ENCODE measurements at places on chromosomes 5 and 9. TPM values are rescaled to one million over a fixed set of nuclear protein-coding genes. Genes with fewer than 3 reads are reported as not detected.

DNA sequence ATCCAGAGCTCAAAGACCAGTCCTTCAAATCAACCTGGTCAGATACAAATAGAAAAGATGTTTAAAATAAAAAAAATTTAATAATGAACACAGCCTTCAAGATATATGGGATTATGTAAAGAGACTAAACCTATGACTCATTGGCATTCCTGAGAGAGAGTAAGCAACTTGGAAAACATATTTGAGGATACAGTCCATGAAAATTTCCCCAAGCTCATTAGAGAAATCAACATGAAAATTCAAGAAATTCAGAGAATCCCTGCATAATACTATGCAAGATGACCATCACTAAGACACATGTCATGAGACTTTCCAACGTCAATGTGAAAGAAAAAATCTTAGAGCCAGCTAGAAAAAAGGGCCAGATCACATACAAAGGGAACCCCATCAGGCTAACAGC is 512.9 kb upstream of the PTGER4 start:
- H3K27ac ChIP-seq, result no peak overlapping the region
- no peak overlapping the region for H3K4me3 ChIP-seq
- no peaks in the 10 kb centered on the region for H3K27me3 ChIP-seq
- no peaks in the 10 kb centered on the region for H3K4me1 ChIP-seq
- DNase-seq, result no peak

Gene PCDHB11
- not detected for total RNA-seq

Gene CRB2
- not detected for total RNA-seq

DNA sequence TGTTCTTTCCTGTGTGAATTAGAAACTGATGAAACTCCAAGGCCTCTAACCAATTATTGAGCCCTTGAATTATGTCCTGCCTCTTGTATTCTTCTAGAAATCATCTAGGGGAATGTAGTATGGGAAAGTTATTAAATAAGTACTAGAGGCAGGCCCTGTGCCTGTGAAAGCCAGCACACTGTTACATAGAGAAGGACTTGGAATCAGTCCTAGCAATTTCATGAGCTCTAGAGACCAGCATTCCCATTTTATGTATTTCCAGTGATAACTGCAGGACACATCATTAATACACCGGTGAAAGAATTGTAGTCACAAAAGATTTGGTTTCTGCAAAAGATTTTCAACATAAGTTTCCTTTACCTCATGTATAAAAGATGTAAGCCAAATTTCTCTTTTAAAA is 168.5 kb upstream of the VLDLR start:
- H3K4me3 ChIP-seq, result no peak overlapping the region
- H3K27me3 ChIP-seq, result no peaks in the 10 kb centered on the region
- no peaks in the 10 kb centered on the region for H3K4me1 ChIP-seq
- DNase-seq, result no peak
- no peak overlapping the region for H3K27ac ChIP-seq
- H3K36me3 ChIP-seq, result no peaks in the 10 kb centered on the region

DNA sequence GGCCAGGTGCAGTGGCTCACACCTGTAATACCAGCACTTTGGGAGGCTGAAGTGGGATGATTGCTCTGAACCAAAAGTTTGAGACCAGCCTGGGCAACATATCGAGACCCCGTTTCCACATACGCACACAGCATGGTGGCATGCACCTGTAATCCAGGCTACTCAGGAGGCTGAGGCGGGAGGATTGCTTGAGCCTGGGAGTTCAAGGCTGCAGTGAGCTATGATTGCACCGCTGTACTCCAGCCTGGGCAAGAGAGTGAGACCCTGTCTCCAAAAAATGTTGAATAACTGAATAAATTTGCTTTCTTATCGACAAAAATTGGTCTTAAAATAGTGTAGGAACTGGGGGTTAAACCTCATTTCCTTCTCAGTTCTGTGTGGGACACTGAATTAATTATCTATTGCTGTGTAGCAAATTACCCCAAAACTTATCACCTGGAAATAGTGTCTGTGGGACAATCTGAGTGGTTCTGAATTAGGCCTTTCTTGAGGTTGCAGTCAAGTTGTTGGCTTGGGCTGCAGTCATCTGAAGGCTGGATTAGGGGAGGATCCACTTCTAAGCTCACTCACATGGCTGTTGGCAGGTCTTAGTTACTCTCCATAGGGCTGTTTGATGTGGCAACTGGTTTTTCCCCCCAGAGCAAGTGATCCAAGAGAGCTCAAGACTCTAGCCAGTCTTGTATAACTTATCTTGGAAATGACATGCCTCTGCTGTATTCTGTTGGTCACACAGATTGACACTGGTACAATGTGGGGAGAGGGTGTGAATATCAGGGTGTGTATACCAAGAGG is 2.0 kb downstream of the SNX30 start:
- no peak for DNase-seq
- no peaks in the 10 kb centered on the region for H3K27me3 ChIP-seq
- H3K36me3 ChIP-seq, result no peaks in the 10 kb centered on the region

Gene GRIN3A
- not detected for total RNA-seq

DNA sequence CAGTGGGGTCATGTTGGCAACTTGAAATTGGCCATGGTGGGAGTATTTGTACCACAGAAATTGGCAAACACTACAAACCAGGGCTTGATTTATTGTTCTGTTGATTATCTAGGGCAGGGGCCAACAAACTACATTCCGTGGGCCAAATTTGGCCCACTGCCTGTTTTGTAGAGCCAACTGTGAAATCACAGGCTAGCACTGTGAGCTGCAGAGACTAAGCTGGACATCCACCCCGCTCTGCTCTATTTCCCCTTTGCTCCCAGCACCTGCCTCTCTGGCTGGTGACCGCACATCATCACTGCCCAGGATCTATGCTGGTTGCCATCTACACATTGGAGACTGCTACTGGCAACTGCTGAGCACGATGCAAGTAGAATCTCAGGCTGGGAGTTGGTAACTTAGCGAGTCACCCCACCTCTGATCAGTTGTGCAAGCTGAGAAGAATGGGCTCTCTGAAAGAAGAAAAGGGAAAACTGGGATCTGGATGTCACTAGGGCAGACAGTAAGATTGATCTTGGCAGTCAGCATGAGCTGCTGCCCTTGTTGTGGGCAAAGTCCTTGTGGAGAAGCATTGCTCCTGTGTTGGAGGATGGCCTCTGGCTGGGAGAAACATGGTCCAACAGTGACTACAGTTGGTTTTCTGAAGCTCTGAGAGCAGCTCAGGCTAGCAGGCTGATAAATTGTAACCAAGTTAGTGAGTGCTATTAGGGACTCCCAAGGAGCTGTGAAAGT is 144.7 kb upstream of the RAD23B start:
- no peak overlapping the region for H3K27ac ChIP-seq
- DNase-seq, result no peak
- no peaks in the 10 kb centered on the region for H3K27me3 ChIP-seq
- H3K4me3 ChIP-seq, result no peak overlapping the region
- no peaks in the 10 kb centered on the region for H3K36me3 ChIP-seq

Gene CFAP77
- not detected for total RNA-seq

- peaks cover 74% of the 10 kb centered on the region for H3K36me3 ChIP-seq
- no peak for DNase-seq
- no peak overlapping the region for H3K4me3 ChIP-seq
- no peak overlapping the region for H3K27ac ChIP-seq
- H3K27me3 ChIP-seq, result no peaks in the 10 kb centered on the region
Observed at GRCh38 chr9:132610661-132611060, 28.3 kb downstream of the BARHL1 start.

DNA sequence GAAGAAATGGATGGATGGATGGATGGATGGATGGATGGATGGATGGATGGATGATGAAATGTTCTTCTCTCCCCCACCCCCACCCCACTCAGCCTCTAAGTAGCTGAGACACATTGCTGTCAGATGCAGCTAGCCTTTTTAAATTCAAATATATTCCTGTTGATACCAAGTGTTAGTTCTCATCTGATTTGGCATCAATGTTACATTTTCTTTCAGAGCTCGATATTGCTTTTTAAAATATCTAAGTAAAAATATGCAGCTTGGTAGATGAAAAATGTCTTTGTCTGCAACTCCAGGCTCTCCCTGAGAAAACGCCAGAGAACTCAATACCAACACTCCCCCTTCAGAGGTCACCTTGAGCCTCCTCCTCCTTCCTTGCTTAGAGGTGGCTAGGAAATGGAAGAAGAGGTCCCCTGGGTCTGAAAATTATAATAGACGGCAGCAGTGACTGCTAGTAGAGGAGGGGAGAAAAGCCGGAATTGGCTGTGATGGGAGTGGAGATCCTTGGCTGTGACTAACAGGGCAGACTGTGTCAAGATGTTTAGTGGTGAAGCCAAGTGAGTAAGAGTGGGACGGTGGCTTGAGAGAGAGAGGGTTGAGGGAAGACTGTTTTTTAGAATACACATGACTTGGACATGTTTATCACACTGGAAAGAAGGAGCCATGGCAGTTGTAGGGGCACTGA is 156.0 kb downstream of the ZNF462 start:
- DNase-seq, result no peak
- no peaks in the 10 kb centered on the region for H3K27me3 ChIP-seq
- H3K36me3 ChIP-seq, result no peaks in the 10 kb centered on the region
- H3K4me3 ChIP-seq, result no peak overlapping the region
- H3K4me1 ChIP-seq, result no peaks in the 10 kb centered on the region

DNA sequence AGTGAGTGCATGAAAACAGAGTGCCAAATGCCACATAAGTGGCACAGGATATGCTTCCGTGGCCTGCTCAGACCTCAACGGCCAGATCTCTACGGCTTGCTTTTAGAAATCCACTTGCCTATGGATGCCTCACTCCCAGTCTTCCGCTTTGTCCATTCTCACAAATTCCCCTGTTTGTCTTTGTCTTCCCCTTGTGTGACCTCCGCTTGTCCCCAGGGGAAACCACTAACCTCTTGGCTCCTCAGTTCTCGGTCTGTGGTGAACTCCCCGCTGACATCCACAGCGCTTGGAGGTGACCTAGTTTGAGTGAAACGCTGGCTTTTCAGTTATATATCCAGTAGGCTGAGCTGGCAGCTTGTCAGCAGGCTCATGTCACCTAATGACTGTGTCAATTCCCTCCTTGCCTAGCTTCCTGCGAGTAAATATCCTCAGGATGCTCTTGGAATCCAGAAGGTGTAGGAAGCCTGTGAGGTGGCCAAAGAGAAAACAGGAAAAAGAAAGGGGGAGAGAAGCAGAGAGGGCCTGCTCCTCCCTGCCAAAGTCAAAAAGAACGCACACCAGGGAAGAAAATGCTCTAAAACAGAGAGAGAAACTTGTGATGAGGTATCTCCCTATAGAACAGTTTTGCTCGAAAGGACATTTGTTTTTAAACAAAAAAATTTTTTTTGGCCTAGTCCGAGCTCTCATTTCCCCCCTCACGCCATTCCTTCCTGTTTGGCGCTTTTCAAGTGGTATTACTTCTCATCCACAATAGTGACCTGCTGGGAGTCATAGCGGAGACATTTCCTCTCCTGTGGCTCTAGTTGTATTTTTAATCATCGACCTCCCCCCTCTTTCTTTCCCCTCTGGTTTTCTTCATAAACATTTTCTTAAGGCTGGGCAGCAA is 101.6 kb upstream of the SPRY4 start:
- no peaks in the 10 kb centered on the region for H3K36me3 ChIP-seq
- H3K27ac ChIP-seq, result no peak overlapping the region
- no peak overlapping the region for H3K4me3 ChIP-seq
- H3K4me1 ChIP-seq, result peaks cover 52% of the 10 kb centered on the region

DNA sequence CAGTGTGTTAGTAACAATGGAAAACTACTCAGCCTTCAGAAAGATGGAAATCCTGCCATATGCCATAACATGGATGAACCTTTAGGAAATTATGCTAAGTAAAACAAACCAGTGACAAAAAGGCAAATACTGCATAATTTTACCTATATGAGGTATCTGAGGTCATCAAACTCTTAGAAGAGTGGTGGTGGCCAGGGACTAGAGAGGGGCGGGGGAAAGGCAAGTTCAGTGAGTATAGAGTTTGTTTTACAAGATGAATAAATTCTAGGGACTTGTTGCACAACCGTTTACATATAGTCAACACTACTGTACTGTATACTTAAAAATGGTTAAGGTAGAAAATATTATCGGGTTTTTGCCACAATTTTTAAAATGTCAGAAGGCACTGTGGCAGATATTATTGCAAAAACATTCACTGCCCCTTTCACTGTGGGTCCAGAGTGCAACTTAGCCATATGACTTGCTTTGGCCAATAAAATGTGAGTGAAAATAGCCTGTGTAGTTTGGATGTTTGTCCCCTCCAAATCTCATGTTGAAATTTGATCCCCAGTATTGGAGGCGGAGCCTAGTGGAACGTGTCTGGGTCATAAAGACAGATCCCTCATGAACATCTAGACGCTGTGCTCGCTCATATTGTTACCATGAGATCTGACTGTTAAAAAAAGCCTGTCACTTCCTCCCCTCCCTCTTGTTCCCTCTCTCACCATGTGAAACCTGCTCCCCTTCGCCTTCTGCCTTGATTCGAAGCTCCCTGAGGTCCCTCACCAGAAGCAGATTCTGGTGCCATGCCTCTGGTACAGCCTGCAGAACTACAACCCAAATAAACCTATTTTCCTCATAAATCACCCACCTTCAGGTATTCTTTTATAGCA is 9.5 kb downstream of the ZNF367 start:
- no peak for DNase-seq
- no peak overlapping the region for H3K4me3 ChIP-seq
- H3K36me3 ChIP-seq, result no peaks in the 10 kb centered on the region
- peaks cover 10% of the 10 kb centered on the region for H3K4me1 ChIP-seq

- no peak within 1 kb of the TSS for H3K27ac ChIP-seq
- DNase-seq, result peak; percentile 48
- H3K4me3 ChIP-seq, result peak within 1 kb of the TSS; percentile 24
- H3K36me3 ChIP-seq, result no peaks in the 10 kb centered on the region
Observed at GRCh38 chr5:168291342-168291963, at the start of gene WWC1. Gene WWC1 (plus strand): TSS chr5:168291645. CDS start chr5:168292153, 508 bp downstream.

Gene OBP2B
- not detected for total RNA-seq

Gene C1QTNF2
- not detected for total RNA-seq

DNA sequence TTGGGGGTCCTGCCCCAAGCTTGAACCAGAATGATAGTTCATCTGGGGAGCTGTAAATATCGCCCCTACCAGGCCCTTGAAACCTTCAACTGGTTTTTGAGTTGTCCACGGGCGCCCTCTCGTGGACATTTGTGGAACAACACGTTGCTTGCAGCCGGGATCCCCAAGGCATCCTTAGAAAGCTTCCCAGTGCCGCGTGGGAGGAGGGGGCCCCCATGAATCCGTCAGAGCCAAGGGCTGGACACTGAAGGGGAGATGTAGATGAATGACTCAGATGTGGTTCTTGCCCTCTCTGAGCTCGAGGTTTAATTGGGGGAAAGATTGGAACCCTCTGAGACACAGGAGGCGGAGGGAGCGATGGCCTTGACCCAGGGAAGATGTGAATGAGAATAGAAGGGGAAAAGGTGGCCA is 31.8 kb upstream of the ORM1 start:
- DNase-seq, result peak; percentile 67
- no peaks in the 10 kb centered on the region for H3K36me3 ChIP-seq
- H3K4me1 ChIP-seq, result peaks cover 3% of the 10 kb centered on the region
- H3K4me3 ChIP-seq, result no peak overlapping the region
- no peak overlapping the region for H3K27ac ChIP-seq

Gene AMBP
- total RNA-seq, result not detected

DNA sequence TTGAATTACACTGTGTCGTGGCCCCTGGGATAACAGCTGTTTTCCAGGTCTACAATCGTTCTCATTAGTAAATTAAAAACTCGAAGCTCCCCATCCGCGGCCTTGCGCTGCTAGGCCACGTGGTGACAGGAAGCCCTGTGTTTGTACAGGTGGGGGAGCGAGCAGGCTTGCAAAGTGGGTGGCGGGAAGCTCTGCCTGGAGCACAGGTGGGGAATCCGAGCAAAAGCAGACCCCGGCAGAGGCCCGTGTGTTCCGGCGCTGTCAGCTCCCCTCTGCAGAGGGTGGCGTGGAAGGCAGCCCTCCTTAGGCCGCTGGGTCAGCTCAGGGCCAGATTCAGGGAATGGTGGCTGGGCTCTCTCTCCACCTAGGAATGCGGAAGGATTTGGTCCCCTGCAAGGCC is 59.5 kb upstream of the ERCC6L2 start:
- no peaks in the 10 kb centered on the region for H3K27me3 ChIP-seq
- H3K36me3 ChIP-seq, result no peaks in the 10 kb centered on the region
- no peak for DNase-seq
- H3K4me1 ChIP-seq, result no peaks in the 10 kb centered on the region

Data from CD4-positive, alpha-beta T cell (primary cell).